ENCODE measurements at places on chromosomes 11 and 22.

DNA sequence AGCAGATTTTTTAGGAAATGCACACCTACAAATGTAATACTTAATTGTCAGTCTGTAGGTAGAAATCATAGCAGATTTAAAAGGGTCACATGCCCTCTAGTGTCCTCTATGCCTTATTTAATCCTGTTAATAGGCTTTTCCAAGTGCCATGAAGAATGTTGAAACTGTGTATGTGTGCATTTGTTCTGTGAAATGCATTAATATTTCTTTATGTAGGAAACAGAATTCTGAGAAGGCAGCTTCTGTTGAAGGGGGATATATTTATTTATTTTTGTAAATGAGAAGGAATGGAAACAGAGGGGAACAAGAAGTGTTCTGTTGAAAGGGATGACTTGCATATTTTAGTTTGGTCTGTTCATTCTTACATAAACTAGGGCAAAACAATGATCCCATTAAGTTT, 51.0 kb downstream of the SVIP start:
- DNase-seq, result peak; percentile 53

DNA sequence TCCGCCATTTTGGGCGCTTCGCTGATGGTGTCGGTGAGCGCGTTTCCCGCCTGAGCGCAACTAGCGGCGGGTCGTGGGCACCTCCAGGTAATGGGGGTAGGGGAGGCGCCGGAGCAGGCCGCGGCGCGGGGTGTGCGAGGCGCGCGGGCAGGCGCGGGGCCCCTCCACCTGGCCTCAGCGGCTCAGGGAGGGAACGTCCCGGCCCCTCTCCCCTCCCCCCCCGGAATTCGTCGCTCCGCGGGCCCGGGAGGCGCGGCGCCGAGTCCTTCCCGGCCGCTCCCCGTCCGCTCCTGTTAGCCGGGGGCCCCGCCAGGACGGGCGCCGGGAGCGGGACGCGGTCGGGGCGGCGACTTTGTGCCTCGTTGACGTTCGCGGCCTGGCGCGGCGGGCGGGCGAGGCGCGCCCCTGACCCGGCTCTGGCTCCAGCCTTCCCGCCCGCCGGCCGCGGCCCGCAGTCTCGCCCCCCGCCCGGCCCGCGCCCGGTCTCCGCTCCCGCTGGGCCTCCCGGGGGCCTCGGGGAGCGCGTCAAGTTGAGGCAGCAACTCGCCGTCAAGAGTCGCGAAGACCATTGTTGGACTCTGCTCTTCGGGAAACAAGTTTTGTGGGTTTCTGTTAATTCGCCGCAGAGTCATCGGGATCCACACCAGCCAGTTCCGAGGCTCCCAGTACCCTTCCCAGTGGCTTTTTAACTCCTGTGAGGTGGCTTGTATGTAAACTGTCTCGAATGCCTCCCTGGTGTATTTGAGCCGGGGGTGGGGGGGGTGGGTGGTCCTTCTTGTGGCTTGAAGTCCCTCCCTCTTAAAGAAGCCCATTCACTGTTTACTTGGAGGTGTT, at the start of gene PPP6R3:
Gene PPP6R3, plus strand, starts transcription at position 12 of the 834 bp plus-strand sequence. CDS start 76,913 bp downstream, outside the sequence.
- DNase-seq, result no peak

DNA sequence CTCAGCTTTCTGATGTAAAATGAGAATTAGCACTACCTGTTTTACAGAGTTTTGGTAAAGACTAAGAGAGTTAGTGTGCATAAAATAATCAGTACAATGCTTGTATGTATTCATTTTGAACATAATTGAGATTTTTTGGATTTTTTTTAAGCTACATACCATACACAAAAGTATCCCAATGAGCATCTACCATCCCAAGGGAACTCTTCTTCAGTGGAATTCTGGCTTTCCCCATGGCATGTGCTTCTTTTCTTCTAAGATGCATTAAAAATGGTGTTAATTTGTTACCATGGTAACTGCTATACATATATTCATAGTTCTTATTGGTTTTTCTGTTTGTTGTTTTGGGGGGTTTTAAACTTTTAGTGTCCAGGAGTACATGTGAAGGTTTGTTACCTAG, 17.7 kb downstream of the OR8D1 start:
- no peak for DNase-seq

GRCh38 chr11:38345286-38345685, 1747.2 kb upstream of the RAG2 start:
- DNase-seq, result no peak

Data from hippocampal formation (tissue), 2 donors.